Stimulated activated CD8-positive, alpha-beta memory T cell treated with anti-CD3 and anti-CD28 coated beads, Interleukin-15, amount 100 ng/mL, for 48 hours (primary cell): ENCODE measurements at places on chromosomes 6 and 20.

DNA sequence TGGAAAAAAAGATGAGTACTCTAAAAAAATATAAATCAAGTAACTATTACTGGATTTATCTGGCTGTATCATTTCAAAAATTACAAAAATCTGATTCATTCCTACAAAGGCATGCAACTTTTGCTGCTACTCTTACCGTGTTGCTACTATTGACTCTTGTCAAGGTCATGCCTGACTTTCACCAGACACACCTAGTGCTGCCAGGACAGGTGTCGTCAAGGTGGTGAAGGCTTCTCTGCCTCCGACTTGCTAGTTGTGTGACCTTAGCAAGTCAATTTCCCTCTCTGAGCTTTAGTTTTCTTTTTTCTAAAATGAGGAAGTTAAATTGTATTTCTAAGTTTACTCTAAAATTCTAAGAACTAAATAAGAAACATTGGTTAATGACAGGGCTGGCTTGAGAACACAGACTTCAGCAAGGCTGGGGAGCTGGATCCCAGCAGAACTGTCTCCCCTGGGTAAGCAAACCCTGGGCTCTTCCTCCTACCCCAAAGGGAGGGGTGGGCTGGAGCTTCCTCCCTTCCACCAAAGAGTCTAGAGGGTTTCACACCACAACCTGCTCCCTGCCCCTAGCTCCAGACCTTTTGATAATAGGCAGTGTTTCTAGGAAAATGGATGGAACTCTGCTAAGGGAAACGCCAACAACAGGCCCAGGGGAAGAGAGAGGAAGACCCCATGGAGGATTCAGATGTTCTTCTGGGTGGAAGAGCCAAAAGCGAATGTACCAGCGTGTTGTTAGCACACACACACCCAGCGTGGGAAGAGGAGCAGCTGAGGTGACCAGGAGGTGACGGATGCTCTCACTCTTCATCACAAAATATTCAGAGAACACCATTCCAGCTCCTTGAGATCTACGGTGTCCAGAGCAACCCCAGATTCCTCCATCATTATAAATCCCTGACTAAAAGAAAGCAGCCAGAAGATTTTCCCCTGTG is 47.9 kb upstream of the CITED2 start:
- no peak for DNase-seq

- DNase-seq: no peak
These were observed 60.2 kb upstream of the NEDD9 start for GRCh38 chr6:11292594-11293236.

DNA sequence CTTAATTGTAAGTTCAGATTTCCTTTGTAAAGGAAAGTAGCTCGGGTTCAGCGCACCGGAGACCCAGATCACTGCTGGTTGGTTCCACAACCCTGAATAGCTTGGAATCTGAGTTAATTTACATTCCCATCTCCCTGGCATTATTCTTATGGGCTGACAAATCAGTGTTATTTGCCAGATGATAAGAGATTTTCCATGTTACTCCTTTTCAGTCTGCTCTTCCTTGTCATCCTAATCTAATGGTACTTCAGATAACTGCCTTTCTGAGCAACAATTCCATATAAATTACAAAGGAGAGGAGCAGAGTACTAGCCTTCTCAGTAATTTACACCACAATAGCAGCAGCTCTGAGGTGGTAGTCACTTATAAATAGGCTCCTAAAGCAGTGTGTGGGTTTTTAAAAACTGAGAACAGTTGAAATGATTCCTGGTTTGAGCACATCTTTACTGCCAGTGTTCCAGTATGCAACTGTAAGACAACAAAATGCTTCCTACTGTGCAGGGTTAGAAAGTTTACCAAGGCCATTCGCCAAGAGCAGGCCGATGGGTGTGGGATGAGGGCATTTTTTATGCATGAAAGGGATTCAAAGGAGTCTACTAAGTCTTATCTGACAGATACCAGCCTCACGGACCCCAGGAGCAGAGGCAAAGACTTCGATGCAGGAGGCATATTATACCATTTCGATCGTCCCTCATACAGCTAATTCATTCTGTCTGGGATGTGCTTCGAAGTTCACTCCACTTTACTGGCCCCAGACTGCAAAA is 89.7 kb downstream of the NDUFAF5 start:
- no peak for DNase-seq

DNA sequence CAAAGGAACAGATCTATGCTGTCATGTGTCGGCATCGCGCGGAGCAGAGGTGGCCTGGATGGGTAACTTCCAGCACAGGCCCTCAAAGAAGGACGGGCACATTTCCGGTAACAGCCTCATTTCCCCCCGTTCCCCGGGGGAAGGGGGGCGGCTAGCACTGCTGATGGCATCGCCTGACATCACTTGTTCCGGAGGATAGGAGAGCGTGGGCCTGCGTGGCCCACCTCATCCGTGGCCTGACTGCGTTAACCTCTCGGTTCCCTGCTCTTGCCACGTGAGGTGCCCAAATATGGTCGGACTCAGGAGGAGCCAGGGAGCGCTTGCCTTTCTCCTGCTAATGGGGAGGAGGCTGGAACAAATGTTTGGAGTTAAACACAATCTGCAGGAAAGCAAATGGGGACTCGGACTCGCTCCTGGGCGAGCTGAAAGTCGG is at the start of gene AKAP12:
Gene AKAP12 (plus strand): TSS at position 365 of the 433 bp plus-strand sequence. CDS start 596 bp downstream, outside the sequence.
- no peak for DNase-seq

- no peak for DNase-seq
These were observed 52.4 kb downstream of the L3MBTL3 start for GRCh38 chr6:130070792-130071191.

DNA sequence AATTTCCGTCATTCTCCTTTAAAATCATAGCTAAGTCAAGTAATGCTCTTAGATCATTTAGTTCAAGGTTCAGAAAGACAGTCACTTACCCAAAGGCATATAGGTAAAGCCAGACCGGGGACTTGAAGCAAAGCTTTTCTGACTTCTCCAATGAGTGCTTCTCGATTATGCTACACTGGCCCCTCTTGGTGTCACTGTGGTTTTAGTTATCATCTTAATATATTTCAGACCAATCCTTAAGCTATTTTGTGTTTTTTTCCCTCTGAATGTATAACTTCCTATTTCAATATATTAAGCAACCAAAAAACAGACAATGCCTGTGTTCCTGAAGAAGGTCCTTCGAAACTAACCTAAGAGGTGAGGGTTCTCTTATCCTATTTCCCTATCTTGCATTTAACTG is 3.9 kb downstream of the PRDM1 start:
- DNase-seq: no peak

DNA sequence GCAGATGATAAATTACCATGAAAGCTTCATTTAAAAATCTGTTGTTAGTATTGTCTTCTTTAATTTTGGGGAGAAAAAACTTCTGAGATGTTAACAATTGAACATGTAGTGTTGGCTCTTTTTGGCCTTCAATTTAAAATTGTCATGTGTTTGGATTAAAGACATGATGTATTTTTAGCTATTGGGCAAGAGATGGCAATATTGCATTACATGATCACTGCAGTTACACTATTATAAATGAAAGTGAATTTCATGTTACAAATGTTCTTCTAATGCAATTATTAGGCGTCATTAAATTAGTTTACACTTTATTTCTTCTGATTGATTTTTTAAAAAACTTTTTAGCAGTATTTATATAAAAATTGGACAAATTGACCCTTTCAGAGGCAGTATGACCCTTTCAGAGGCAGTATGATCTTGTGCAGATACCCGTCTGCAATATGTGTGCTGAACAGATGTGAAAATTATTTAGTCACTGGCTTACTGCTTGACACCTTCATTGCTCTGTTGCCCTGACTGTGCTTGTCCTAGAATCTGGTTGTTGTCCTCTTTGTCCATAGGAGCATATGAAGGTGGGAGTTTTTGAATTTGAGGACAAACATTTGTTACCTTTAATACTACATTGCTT is 25.8 kb downstream of the CDKAL1 start:
- DNase-seq: no peak

GRCh38 chr20:14790771-14791620 is 453.6 kb upstream of the FLRT3 start:
- no peak for DNase-seq
